ENCODE measurements at places on chromosomes 6 and 20.

- no peak for DNase-seq
Measured at GRCh38 chr6:165562421-165563090, 100.5 kb downstream of the PDE10A start.

DNA sequence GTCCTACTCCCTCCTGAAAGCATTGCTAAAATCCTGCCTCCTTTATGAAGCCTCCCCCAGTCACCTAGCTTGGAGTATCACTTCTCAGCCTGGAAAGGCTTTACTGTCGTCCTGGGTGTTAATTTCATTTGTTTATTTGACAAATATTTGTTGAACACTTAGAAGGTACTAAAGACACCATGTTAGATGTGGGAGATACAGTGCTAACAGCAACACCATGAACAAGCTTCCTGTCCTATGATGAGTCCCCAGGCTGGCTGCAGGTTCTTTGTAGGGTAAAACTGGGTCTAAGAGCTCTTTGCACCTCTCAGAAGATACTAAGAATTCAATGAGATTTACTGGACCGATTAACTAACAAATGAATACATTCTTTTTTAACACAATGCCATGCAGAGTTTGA lies 109.2 kb upstream of the TMEM170B start:
- DNase-seq: no peak

DNA sequence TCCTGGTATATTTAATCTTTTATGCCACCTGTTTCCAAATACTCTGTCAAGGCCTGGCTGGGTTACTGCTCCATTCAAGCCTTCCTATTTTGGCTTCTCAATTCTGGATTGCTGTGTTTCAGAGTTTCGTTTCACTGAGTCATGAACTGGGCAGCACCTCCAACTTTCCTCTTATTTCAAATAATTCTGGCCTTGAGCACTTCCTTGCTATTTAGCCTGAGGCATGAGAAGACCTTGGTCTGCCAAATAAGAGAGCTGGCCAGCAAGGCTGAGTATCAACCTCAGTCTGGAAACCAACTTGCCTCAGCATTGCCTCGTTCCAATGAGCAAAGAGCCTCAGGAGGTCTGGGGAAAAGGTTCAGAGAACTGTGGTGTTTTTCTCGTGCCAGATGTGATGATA lies 66.6 kb downstream of the TNFAIP3 start:
- DNase-seq: no peak

GRCh38 chr6:26489996-26490964 lies 9.8 kb upstream of the BTN1A1 start:
- no peak for DNase-seq

GRCh38 chr6:100599088-100599770 lies 134.5 kb upstream of the SIM1 start:
- no peak for DNase-seq

GRCh38 chr6:16504609-16505008 lies 256.7 kb downstream of the ATXN1 start:
- no peak for DNase-seq

DNA sequence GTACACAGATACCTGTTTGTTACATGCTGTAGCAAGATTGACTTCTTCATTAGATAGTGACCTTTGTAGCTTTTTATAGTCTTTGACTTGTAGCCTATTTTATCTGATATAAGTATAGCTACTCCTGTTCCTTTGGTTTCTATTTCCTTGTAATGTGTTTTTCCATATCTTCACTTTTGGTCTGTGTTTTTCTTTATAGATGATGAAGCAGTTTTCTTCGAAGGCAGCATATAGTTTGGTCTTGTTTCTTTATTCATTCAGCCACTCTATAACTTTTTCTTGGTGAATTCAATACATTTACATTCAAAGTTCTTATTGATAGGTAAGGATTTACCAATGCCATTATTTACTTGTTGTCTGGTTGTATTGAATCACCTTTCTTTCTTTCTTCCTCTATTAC lies 1357.3 kb upstream of the EYS start:
- no peak for DNase-seq

- DNase-seq: peak; percentile 27
Measured at GRCh38 chr6:136550330-136551071, at the start of gene MAP7. Gene MAP7 (minus strand): TSS chr6:136550422. CDS start chr6:136550408, 14 bp downstream.

DNA sequence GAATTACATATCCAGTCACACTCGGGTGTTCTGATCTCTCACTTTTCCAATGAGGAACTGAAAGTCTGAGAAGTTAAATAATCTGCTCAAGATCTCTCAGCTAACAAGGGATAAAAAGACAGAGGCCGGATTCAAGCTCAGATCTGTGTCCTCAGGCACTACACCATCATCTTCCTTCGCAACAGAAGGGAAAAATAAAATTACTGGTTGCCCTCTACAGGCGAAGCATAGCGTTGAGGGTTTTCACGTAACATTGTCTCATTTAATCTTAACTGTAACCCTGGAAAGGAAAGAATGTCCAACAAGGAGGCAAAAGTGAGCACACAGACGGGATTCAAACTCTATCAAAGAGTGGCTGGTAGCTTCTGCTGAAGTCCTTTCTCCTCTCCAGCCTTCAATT lies 67.8 kb upstream of the ANKEF1 start:
- DNase-seq: no peak

DNA sequence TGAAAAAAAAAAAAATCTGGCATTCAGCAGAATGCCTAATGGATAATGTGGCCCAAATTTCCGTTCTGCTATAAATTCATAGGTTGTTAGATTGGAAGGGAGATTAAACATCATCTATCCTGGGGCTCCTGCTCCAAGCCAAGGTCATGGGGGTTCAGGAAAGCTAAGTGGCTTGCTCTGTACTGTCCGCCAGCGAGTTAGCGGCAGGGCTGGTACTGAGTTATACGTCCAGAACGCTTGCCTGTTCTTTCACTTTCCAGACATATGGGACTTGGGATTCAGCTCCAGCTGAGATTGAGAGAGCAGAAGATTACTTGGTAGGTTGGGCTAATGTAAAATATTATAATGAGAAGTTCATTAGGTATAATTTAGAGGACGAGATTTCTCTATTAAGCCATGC lies 858 bp downstream of the RWDD1 start:
- no peak for DNase-seq

DNA sequence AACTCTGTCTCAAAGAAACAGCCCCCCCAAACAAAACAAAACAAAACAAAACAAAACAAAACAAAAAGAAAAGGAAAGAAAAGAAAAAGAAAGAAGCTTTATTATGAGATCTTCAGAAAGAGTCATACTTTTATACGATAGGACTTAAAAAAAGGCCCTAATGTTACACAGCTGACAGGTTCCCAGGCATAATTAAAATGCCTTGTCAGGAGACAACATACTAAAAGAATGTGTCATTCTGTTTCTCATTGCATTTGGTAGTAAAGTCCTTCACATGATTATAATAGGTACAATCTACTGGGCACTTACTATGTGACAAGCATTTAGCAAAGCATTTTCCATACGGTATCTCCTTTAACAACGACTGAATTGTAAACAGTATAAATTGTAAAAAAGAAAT lies 36.4 kb upstream of the RPN2 start:
- DNase-seq: no peak

DNA sequence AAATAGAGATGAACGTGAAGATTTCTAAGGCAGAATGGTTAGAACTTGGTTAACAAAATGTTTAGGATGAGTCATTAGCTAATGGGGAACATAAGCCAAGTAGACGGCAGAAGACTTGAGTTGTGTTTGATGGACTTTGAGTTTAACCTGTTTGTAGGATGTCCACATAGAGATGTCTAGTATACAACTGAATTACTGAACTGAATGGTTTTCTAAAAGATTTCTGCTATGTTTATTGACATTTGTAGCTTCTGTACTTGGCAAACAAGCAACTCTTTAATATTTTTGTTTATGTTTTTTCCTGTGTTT lies 54.5 kb upstream of the DYNLRB1 start:
- DNase-seq: no peak

- no peak for DNase-seq
Measured at GRCh38 chr20:35618263-35619131, 2.9 kb downstream of the SPAG4 start.

DNA sequence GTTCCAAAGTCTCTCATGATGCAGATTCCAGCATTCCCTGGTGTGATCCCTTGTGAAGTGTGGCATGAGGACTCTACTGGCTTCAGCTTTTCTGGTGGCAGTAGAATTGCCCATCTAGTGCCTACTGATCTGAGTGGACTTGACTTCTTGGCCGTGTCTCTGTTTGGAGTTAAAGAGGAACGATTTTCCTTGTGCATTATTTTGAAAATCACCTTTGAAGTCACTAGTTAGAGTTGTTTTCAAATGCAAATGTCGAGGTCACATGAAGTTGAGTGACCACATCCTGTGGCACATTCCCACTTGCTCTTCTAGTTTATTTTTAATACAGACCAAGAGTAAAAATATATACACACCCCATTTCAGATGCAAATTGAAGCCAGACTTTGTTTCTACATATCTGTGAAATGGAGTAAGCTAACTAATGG lies 270.7 kb upstream of the TAB2 start:
- DNase-seq: no peak

DNA sequence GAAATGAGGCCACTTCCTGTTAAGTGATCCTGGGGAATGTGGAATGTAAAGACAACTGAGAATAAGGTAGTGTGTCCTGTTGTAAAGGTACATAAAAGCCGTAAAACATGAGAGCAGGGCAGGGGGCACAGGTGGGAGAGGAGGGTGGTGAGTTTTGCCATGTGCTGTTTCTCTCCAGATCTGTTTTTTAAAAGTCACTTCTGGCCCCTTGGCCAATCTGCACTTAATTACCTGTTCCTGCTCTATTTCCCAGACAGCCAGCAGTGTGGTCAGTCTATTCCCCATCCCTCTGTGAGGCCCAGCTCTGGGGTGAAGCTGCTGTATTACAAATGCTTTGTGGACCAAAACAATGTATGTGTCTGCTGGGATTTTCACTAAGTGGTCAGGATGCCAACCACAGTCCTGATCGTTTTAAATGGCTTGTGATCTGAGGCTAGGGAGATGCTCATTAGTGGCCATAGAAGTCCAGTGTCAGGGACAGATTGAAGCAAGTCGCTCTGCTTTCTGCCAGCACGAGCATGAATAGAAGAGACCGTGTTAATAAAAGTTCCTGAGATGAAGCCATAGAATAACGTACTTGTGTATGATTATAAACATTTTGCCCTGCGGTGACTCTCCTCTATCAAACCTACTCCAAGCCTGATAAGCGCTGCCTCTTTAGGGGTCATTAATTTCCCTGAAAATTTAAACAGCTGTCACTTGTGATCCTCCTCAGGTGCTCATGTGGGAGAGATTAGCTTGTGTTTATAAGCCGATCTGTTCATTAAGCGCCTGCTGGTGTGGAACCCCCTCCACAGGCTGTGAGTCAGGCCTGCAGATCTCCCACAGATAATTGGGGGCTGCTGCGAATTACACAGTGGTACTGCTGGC lies 111.8 kb upstream of the CENPW start:
- no peak for DNase-seq

DNA sequence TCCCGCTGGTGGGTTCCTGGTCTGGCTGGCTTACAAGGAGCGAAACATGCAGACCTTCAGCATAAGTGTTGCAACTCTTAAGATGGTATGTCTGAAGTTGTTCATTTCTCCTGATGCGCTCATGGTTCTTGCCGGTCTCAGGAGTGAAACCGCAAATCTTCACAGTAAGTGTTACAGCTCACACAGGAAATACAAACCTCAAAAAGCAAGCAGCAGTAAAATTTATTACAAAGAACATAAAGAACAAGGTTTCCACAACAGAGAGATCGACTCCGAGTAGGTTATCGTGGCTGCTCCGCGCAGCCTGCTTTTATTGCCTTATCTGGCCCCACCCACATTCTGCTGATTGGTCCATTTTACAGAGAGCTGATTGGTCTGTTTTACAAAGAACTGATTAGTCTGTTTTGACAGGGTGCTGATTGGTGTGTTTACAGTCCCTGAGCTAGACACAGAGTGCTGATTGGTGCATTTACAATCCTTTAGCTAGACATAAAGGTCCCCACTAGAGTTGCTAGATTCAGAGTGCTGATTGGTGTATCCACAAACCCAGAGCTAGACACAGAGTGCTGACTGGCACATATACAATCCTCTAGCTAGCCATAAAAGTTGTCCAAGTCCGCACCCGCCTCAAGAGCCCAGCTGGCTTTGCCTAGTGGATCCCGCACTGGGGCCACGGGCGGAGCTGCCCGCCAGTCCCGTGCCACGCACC lies 39.2 kb downstream of the TRIM27 start:
- DNase-seq: peak; percentile 39

DNA sequence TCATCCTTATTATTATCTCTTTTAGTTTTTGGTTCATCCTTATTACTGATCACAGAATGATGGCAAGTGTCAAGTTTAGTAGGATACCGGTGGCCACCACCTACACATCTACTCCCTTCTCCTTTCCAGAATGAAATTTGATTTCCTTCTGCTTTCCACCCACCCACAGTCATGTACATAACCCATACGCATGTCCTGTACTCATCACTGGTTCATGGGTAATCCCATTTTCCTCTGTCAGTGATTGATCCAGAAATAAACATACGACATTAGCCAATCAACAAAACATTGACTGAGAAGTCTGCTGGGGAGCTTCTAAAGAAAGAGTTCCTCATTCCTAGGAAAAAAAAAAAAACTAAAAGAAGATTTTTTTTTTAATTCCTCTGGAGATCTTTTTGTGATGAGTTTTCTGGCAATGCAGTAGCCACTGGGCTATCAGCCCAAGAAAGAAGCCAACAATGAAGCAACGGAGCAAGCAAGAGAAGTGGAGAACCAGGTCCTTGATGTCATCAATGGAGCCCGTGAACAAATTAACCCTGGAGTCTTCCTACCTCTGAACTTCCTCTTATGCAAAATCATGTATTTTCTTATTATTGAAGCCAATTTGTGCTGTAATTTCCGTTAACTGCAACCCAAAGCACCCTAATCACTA lies 127.8 kb downstream of the TASP1 start:
- no peak for DNase-seq

GRCh38 chr6:106003268-106003987 lies 82.7 kb upstream of the PRDM1 start:
- DNase-seq: no peak

GRCh38 chr20:38810926-38811630 lies 5.6 kb downstream of the PPP1R16B start:
- DNase-seq: no peak

DNA sequence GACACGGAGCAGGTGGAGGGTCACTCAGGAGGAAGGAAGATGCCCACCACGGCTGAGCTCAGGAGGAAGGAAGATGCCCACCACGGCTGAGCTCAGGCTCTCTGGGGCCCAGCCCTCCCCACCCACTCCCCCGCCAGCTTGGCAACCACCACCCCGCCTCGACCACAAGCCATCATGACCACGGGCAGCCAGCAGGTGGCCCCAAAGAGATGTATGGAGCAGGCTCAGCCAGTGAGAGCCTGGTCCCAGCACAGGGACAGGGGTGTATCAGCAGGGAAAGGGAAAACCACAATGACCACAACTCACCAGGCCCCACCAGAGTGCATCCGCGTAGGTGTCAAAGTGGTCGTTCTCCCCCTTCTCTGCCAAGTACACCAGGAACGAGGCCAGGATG lies 30.4 kb downstream of the KCNQ2 start:
- DNase-seq: peak; percentile 21

DNA sequence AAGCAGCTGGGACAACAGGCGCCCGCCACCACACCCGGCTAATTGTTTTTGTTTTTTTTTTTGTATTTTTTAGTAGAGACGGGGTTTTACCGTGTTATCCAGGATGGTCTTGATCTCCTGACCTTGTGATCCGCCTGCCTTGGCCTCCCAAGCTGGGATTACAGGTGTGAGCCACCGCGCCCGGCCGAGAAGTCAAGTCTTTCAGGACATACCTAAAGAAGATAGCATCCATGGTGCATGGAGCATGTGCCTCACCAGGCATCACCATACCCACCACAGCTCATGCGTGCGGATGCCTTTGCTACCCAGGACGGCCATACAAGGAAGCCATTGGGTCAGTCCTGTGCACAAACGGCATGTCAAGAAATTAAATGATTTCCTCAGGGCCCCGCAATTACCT lies 60.8 kb downstream of the DACT2 start:
- no peak for DNase-seq
